ENCODE measurements at places on chromosomes 2 and 18.
A peak's percentile ranks its signal among the peaks of the same experiment; 100 is the strongest.

GRCh38 chr2:57733956-57734355, 312.6 kb upstream of the VRK2 start:
- no peak for DNase-seq

- DNase-seq: no peak
These were observed 247.8 kb upstream of the NCKAP5 start for GRCh38 chr2:133816037-133816436.

GRCh38 chr18:6270771-6271216, 143.9 kb downstream of the L3MBTL4 start:
- DNase-seq: no peak

DNA sequence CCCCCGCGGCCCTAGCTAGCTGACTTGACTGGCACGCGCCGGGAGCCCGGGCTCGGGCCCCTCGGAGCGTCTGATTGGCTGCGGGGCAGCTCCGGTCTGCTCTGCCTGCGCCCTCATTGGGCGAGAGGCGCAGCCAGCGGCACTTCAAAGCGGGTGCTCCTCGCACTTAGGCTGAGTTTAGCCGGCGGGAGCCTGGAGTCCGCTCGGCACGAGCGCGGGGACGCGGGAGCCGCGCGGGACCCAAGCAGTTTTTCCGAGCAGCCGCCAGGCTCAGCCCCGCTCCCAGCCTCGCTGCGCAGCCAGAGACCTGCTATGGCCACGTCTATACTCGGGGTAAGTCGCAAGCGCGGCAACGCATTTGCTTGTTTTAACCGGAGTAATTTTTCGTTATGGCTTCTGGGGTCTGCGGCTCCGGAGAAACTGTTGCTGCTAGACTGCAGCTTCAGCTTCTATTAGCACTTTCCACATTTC, at the start of gene SP9:
TSS of gene SP9 (plus strand) at position 174 of the 471 bp plus-strand sequence. CDS start at position 313, 139 bp downstream.
- peak; percentile 77 for DNase-seq

GRCh38 chr2:138670734-138671133, 109.5 kb downstream of the NXPH2 start:
- no peak for DNase-seq

DNA sequence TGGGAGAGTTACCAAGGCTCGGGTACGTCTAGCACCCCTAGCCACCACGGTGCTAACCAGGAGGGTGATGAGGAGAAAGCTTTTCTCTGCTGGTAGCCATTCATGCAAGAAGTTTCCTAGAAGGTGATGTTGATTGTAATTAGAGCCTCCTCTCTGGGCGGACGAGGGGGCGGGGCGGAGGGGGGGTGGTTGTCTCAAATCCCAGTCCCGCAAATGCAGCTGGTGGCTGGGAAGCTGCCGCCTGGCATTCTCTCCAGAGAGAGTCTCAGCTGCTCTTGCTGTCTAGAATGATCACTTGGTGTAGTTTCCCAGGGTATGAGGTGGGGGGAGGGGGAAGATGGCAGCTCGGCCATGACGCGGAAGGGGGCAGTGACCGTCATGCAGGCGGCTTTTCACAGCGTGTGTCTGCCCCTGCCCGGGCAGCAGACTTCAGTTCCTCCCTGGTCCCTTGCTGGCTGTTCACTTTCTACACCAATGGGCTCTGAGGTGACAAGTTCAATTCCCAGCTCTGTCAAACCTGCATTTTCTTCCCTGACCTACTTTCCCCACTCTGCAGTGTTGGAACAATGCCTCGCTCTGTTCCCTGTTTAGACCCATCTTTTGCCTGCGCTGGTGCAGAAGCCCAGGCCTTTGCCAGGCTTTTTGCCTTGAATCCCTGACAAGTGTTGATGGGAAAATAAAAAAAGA, 61.5 kb upstream of the KLF7 start:
- DNase-seq: peak; percentile 80

DNA sequence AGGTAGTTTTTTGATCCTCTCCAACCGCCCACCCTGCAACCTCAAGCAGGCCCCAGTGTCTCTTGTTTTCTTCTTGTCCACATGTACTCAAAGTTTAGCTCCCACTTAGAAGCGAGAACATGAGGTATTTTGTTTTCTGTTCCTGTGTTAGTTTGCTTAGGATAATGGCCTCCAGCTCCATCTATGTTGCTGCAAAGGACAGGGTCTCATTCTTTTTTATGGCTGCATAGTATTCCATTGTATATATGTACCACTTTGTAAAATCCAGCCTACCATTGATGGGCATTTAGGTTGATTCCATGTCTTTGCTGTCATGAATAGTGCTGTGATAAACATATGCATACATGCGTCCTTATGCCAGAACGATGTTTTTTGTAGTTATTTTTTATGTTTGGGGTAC, 2.5 kb downstream of the CRYGC start:
- no peak for DNase-seq

GRCh38 chr2:72155737-72156136, 8.1 kb upstream of the CYP26B1 start:
- no peak for DNase-seq

- DNase-seq: peak; percentile 91
These were observed 3.9 kb upstream of the ID2 start for GRCh38 chr2:8677646-8678592.

GRCh38 chr2:229297247-229297646, 26.2 kb upstream of the PID1 start:
- DNase-seq: no peak

DNA sequence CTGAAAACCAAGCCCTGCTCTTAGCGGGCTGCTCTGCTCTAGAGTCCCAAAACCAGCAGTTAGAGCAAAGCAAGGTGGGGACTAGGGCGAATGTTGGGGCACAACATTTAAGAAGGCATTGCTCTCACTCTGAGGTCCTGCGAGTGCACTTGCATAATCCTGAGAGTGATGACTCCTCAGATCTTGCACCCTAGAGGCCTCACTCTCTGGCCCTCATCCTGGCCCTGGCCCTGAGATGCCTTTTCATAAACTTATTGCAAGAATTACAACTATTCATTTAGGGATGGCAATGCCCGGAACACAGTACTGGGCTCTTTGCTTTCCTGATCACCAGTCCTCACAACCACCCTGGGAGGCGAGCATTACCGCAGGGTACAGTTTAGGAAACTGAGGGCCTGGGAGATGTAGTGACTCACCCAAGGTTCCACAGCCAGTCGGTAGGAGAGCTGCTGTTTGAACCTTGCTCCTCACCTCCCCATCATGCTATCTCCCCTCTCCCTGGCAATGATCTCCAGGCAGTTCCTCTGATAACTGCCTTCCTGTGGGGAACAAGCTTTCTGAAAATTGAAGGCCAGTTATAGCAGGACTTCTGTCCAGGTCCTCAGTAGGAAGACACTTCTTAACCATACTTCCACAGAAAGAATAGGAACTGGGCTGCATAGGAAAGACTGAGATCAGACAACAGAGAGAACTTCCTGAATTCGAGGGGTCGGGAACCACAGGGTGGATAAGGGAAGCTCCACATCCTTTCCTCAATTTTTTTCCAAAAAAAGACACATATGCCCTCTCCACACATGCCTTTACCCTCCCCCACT, 91.3 kb downstream of the TNS1 start:
- no peak for DNase-seq

DNA sequence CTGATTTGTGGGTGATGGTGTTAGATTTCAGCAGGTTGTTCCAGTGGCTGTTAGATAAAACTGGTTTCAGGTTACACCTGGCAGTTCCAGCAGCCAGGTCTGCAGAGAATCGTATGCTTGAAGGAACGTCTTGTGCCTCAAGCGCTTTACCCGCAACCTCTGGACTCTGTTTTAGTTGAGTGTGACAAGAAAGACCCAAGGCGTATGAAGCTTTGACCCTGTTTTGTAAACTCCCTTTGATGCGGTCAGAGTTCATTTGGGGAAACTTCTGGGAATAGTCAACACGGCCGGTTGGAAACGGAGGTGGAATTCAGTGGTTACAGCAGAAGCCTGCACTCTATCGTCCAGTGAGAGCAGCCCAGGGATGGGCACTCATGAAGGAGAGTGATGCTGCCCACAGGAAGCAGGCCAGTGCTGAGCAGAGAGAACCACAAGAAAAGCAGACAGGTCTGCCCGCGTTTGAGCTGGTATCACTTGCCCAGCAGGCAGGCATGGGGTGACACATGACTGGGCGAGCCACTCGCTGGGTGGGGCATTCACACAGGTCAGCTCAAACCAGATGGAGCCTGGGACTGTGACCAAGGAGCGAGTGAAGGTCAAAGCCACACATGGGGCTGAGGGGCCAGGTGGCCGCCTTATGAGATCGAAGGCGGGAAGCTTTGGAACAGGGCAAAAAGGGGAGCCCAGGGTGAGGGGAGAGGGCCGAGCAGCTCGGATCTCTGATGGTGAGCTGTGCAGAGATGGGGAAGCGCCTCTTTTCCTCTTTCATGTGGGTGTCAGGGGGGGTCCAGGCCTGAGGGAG, 99.6 kb upstream of the MBOAT2 start:
- DNase-seq: no peak

Measured in right hindlimb (tissue), 1 donor.